SW480 (cell line): ENCODE measurements at places on chromosomes 5 and 9.

DNA sequence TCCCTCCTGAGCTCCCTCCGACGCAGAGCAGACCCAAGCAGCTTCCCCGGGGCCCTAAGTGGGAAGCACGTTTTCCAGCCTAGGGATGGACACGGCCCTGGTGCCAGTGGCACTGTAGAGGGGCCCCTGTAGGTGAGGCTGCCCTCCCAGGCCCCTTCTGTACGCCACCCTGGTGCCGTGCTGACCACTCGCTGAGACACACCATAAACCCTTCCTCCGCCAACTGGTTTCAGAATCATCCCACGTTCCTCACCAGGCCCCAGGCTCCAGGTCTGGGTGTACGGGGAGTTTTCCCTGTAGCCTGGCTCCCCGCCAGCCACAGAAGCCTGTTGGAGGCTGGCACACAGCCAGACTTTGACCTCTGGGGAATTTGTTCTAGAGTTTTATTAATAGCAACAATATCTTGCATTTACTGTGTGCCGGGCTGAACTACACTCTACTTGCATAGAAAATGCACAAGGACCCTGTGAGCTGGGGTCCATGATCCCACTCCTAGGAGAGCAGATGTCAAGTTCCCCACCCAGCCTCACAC, 18.2 kb upstream of the WDR38 start:
- DNase-seq = peak; percentile 63

- no peak for DNase-seq
These were observed 423 bp downstream of the IPPK start for GRCh38 chr9:92669527-92669889.

DNA sequence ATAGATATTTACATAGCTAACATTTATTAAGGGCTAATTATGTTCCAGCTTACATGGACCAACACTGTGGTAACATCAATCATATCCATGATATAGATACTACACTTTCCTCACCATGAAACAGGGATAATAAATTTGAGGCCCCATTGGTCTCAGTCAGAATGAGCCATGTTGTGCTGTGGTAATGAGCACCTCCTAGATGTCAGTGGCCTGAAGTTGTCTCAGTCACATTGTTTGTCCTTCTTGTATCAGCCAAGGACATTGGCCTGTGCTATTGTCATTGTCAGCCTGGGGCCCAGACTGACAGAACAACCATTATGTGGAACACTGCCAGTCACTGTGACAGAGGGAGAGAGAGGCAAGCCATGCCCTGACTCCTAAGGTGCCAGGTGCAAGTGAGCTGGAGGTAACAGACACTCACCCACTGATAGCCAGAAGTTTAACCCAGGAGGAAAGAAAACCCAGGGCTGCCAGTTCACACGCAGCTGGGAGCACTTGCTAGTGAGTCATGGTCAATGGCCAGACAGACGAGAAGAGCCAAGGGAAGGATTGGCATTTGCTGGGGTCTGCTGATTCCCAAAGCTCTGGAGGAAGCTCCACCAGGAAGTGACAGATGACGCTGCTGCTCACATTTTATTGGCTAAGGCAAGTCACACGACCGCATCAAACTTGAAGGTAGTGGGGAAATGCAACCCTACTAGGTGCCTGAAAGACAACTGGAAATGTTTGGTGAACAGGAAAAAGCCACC, 224.2 kb downstream of the MELK start:
- DNase-seq = no peak

- peak; percentile 7 for DNase-seq
These were observed 86.2 kb downstream of the PTPN3 start for GRCh38 chr9:109411798-109412352.

GRCh38 chr9:23829580-23830475, 3.8 kb upstream of the ELAVL2 start:
- no peak for DNase-seq

GRCh38 chr9:4192450-4192849, 107.4 kb downstream of the GLIS3 start:
- no peak for DNase-seq
